ENCODE measurements at places on chromosomes 7 and 10.

GRCh38 chr7:20482071-20482470 is 133.4 kb upstream of the ABCB5 start:
- DNase-seq: no peak

DNA sequence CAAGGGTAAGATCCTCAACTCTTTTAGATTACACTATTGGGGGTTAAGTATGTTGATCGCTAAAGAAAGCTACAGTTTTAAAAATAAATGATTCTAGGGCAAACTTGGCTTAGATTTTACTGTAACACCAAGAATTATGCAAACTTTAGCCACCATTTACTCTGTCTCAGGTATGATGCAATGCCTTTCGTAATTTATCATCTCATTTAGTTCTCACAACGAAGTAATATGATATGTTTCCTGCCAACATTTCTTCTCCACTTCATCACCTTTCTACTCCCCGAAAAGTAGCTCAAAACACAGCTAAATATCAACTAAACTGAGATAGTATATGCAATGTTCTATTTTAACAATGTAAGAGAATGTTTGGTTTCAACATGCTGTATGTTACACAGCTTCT is 21.1 kb downstream of the FAM133B start:
- no peak for DNase-seq

- DNase-seq: no peak
Observed at GRCh38 chr7:33325754-33326484, 196.6 kb downstream of the BBS9 start.

DNA sequence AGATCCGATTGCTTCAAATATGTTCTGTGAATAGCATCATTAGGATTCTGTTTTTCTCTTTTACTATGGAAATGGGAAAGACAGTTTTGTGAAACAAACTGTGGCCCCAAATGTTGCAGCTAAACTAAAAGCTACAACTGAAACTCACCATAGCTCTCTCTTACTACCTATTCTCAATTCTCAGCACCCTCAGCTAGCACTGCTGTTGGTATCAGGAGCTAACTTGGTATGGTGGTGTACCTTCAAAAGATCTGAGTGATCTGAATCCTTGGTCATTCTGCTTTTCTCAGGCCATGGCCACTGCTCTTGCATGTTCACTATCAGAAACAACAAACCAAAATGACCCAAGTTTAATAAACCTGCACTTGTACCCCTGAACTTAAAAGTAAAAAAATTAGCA is 1208.0 kb downstream of the SORCS1 start:
- DNase-seq: no peak

DNA sequence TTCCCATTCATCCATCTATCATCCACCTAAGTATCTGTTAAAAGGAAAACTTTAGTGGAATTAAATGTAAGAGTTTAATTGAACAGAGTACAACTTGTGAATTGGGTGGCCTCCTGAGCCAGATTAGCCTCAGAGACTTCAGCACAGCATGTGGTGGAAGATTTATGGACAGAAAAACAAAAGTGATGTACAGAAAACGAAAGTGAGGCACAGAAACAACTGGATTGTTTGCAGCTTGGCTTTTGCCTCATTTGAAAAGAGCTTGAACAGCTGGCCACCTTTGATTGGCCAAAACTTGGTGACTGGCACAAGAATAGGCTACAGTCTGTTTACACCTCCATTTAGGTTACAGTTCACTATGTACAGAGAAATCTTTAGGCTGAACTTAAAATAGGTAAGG is 1463.4 kb upstream of the CELF2 start:
- no peak for DNase-seq

DNA sequence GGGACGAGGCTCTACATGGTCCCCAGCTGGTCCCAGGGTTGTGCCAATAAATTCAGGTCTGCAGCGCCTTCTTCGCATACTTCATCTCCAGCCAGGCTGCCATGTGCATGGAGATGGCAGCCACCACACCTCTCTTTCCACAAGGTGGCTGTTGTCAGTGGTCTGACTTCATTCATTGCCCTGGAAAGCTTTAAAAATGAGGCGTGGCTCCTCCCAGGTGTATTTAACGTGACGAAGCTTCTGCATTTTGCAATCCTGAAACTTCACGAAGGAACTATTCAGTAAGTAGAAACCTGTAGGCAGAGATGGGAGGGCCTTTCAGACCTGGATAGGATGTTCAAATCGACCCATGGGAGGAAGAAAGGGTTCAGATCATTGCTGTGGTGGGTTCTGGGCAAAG is 53.7 kb downstream of the PFKFB3 start:
- no peak for DNase-seq

DNA sequence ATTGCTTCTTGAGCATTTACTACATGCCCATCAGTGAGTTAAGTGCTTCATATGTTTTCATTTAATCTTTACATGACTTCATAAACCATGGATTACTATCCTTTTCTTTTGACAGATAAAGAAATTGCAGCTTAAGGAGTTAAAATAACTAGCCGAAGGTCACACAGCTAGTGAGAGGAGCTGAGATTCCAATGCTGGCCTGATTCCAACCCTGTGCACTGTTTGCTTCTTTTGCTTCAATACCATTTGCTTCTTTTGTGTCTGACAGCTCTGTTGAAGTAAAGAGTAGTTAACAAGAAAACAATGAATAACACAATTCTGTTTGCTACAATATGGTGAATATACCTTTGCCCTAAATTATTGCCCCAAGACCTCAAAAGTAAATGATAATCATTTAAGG is 132.4 kb downstream of the GRM3 start:
- DNase-seq: no peak

DNA sequence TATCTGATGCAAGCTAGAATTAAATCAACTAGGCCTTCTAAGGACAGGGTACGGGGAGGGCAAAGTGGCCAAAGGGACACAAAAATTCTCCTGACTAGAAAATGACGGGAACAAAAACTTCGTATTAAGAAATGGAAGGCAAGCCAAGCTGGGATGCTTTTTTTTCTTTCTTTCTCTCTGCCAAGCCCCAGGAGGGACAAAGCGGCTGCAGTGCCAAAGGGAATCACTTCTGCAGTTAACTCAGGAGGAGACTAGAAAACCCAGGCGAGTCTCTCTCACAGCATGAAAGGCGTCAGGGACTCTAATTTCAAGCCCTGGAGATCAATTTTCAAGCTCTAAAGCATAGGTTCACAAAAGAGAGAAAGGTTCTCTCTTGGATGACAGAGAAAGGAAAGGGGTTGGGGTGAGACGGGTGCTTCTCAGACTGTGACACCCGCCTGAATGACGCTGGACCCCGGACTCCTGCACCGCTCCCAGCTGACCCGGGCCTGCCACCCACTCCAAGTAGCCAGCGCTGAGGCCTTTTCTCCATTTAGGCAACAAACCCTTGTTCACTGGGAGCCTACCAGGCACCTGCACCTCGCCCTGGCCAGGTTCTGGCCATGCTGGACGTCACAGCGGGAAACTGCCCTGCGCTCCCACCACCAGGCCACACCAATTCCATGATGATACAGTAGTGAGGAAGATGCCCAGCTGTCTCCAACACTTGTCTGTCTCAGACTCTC is 56.5 kb downstream of the KIAA1549 start:
- DNase-seq: no peak

Measured in CD4-positive, alpha-beta T cell treated with Interferon gamma for 1 hour (primary cell).